ENCODE measurements at places on chromosomes 5 and 9.

DNA sequence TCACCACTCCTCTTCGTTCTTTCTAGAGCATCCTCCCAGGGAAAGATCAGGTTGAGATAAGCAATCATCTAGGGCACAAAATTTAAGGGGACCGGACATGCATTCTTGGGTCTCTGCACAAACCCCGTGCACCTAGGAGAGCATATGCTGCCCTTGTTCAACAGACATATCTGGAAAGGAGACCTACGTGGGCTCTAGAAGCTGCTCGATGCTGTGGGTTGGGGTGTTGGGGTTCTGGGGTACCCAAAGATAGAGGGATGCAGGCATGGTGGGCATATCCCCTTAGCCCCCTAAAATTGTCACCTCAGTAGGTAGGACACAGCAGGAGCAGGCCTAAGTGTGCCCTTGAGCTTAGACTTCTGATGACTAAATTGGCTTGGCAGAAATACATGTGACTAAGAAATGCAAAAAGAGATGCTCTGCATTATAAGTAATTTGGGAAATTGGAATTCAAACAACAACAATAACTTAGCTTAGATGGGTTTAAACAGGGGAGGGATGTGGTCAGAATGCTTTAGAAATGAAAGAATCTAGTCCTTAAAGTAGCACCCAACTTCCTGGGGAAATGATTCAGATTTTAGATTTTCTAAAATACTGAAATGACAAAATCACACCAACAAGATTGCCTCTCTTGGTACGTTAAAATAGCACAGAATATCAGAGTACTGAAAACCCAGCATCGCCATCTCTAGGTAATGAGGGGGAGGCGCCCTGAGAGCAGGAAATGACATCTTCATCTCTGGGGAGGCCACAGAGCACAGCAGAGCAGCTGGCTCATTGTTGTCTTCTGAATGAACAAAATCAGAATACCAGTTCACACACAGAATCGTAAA is 172.3 kb downstream of the GNA14 start:
- DNase-seq, result no peak

- no peak for DNase-seq
Measured at GRCh38 chr5:60267907-60268306, 374.4 kb upstream of the PDE4D start.

DNA sequence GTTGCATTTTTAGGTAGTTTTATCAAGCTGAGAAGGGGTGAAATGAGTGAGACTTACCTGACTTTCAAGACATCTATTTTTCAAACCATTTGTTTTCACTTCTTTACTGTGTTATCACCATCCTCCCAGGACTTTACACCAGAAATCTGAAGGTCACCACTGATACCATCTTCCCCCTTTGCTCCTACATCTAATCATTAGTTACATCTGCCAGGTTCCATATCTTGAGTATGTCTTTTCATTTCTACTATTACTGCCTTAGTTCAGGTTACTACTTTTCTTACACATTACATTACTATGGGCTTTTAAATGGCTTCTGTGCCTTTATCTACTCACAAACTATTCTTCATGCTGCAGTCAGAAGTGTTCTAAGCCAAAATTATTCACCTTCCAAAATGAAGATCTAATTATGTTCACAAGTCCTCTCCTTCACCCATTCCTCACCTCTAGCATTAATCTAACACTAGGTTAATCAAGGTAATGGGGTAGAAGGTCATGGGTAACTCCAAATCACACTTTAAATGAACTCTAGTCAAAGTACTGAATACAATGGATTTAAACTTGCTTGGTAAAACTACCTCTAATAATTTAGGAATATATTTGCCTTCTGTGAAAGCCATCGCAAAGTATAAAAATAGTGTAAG is 2.1 kb upstream of the HSDL2 start:
- no peak for DNase-seq

GRCh38 chr5:89043676-89044075 is 160.7 kb upstream of the MEF2C start:
- DNase-seq, result no peak

- DNase-seq, result no peak
Measured at GRCh38 chr9:14455243-14455642, 141.3 kb upstream of the NFIB start.

DNA sequence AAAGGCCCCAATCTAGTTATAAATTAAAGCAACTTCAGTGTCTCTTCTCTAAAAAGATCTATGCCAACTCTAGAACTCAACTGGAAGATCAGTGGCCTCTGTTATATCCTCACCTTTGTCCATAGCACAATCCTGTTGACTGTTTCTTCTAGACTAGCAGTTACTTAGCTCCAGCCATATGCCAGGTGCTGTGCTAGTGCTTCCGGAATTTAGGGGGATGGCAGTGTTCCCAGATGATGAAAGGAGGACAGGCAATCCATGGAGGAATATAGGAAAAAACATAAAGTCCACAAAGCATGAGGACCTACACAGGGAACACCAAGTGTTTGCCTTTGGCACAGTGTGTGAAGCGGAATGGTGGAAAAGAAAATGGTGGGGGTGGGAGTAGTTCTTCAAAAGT is 214.3 kb downstream of the MAPKAP1 start:
- no peak for DNase-seq

- no peak for DNase-seq
Measured at GRCh38 chr5:42655982-42656650, 100.5 kb upstream of the CCDC152 start.

- DNase-seq, result no peak
Measured at GRCh38 chr5:131405674-131406073, 141.8 kb downstream of the CDC42SE2 start.

- no peak for DNase-seq
Measured at GRCh38 chr9:16068476-16068875, 515.6 kb downstream of the CCDC171 start.

GRCh38 chr9:117992006-117992405 is 287.8 kb downstream of the TLR4 start:
- DNase-seq, result no peak

- no peak for DNase-seq
Measured at GRCh38 chr5:68994645-68995044, 99.2 kb upstream of the SLC30A5 start.

DNA sequence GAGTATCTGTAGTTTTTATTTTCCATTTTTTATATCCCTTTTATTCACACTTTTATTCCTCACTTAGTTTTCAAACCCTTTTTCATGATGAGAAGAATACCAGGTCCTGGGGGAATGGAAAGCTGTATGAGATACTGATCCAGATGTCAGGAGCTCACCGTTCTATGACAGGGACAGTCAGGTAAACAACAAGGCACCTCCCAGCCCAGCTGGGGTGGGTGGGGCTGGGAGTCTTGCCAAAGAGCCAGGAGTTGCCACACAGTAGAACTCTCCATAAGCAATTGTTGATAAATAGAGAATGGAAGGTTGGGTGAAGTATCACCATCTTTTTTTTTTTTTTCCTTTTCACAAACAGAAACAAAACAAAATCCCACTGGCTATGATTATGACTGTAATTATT is 225.8 kb downstream of the NSG2 start:
- no peak for DNase-seq

DNA sequence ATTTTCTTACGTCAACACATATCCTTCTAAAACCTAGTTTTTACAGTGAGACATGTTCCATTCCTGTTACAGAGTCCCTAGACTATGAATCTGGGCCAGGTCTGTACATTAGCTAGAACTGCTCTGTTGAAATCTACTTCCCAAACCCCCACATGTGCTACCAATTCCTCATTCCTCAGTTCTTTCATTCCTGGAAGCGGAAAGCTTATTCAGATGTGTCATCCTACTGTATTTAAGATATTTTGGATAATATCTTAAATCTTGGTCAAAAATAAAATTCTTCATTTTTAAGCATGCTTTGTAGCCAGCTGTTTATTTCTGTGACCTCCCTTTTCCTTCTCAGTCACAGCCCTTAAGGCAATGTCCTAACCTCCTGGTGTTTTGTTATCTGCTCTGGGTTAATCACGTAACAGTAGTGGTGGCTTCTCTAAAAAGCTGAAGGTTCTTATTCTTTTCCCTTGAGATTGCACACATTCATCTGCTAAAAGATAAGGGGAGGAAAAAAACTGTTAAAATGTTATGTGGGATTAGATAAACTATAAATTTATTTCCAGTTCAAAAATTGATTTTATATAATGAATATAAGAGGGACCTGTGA is 35.6 kb downstream of the GLRX start:
- DNase-seq, result no peak

DNA sequence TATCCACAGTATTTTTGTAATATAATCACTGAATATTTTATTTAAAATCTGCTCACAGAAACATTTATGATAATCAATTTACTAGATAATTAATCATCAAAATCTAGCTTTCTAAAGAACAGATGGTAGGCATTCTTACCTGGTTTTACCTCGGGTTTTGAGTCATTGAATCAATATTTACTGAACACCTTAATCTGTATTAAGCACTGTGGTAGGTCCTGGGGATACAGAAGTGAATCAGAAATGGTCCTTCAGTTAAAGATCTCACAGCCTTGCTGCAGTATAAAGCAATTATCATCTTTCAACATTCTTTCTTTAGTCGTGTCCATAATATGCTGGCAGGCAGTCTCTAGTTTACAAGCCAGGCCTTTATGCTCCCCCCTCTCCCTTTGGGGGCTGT is 2.0 kb upstream of the MEIKIN start:
- DNase-seq, result no peak

GRCh38 chr5:113202746-113203716 is 226.4 kb downstream of the DCP2 start:
- no peak for DNase-seq

DNA sequence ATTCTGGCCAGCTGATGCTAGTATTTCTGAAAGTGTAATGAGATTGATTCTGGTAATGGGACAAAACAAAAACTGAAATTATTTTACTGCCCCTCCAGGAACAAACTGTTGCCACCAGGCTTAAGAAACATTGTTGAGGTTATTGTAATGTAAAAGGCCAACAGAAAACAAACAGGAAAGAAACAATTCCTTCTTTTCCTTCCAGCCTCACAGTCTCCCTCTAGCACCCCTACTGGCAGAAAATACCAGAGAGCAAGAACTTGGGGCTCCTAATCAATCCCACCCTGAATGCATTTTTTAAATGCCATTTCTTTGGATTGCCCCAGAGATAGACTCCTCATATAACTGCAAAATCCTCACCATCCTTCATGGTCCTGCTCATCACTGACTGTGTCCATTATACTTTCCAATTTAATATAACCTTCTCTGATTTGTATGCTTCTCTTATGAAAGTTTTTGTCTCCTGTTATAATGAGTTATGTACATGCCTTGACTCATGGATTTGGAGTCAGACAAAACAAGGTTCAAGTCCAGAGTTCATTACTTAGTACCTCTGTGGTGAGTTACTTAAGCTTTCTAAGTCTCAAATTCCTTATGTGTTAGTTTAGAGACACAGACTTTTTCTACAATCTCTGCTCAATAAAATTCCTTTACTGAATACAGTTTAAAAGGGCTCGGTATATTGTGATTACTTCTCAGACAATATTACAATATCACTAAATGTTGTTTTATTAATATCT is 157.9 kb upstream of the FBN2 start:
- no peak for DNase-seq

DNA sequence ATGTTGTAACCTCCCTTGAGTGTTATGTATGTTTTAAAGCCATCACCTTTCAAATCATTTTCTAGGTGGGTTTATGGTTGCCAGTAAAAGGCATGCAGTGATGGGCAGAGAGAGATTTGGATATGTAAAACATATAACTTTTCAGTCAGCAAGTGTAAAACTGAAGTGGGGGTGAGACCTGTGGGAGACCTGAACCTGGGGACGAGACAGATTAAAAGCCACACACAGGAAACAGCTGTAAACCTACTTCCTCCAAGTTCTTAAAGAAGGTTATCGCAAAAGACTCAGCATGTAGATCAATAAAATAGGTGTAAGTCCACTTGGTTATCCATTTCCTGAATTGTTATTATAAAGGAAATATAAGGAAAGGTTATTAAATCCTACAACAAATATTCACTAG is 76.6 kb downstream of the YIPF5 start:
- no peak for DNase-seq

GRCh38 chr9:121268598-121268850 is 562 bp downstream of the GSN start:
- no peak for DNase-seq

GRCh38 chr5:152124409-152125041 is 199.9 kb upstream of the GLRA1 start:
- no peak for DNase-seq

GRCh38 chr5:10866913-10867312 is 105.9 kb upstream of the DAP start:
- no peak for DNase-seq

GRCh38 chr5:77250021-77250420 is 39.5 kb downstream of the PDE8B start:
- DNase-seq, result no peak

- DNase-seq, result no peak
Measured at GRCh38 chr5:17315710-17316221, 98.3 kb downstream of the BASP1 start.

DNA sequence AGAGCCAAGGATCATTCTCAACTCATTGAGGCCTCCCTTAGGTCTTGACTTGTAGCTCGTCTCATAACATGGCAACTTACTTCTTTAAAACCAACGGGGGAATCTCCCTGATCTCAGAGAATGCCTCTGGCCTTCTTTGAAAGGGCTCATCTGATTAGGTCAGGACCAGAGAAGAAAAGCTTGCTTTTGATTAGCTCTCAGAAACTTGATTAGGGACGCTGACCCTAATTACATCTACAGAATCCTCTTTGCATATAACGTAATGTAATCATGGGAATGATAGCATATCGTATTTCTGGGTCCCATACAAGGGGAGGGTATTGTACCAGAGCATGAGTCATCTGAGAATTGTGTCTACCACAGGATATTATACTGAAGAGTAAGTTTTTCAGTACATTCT is 125.1 kb upstream of the SH3GL2 start:
- DNase-seq, result no peak

DNA sequence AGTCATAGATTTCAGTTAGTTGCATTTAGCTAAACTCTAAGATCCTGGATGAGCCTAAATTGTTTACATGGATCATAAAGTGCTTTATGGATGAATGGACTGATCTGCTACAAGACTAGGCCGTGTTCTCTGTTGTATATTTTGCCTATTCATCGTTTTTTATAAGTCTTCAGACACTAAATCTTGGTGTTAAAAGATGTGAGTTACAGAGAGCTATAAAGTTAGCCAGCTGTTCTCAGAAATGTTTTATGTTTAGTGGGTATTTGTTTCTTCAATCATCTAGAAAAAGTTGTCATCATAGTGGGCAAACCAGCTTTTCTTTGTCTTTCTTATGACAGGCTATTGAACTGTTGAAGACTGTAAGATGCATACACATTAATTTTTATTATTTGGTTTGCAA is 585.8 kb upstream of the SEMA6A start:
- DNase-seq, result no peak

- no peak for DNase-seq
Measured at GRCh38 chr9:125066839-125067619, 76.3 kb downstream of the SCAI start.

GRCh38 chr9:127500399-127500798 is 49.1 kb downstream of the LRSAM1 start:
- no peak for DNase-seq

All from GM18507 (cell line).